ENCODE measurements at places on chromosomes 1 and 21. TPM values are rescaled to one million over a fixed set of nuclear protein-coding genes. Genes with fewer than 3 reads are reported as not detected.

Gene CRYZ
- 27.5 TPM for polyA plus RNA-seq

Gene IFI44
- 38.9 TPM for polyA plus RNA-seq

Gene HHIPL2
- 2.0 TPM for polyA plus RNA-seq

Gene OR2L8
- not detected for polyA plus RNA-seq

Gene MSH4
- 0.49 TPM for polyA plus RNA-seq

Gene MR1
- 2.7 TPM for polyA plus RNA-seq

Gene KCNA3
- 4.9 TPM for polyA plus RNA-seq

Gene NR1I3
- polyA plus RNA-seq = 4.2 TPM

Gene TMPRSS3
- polyA plus RNA-seq = 0.08 TPM

Gene GUCA2A
- not detected for polyA plus RNA-seq

Gene TSPEAR
- polyA plus RNA-seq = 0.24 TPM

Gene SPATC1L
- polyA plus RNA-seq = 32.3 TPM

Gene TCEANC2
- polyA plus RNA-seq = 7.4 TPM

Gene F11R
- polyA plus RNA-seq = 13.0 TPM

Gene KIF14
- 2.7 TPM for polyA plus RNA-seq

Gene LYPD8
- not detected for polyA plus RNA-seq

Gene SMCP
- polyA plus RNA-seq = not detected

GRCh38 chr1:209869291-209870149 lies 41.7 kb downstream of the UTP25 start:
- DNase-seq = no peak

- no peak for DNase-seq
These were observed 986.6 kb upstream of the ADAMTS5 start for GRCh38 chr21:27953340-27954045.

- peak; percentile 77 for DNase-seq
These were observed 61.6 kb downstream of the KIF14 start for GRCh38 chr1:200558866-200559459.

- no peak for DNase-seq
These were observed 465.6 kb upstream of the ADGRL4 start for GRCh38 chr1:79472067-79472656.

- DNase-seq = no peak
These were observed 100.9 kb downstream of the XCL2 start for GRCh38 chr1:168442931-168443330.

GRCh38 chr1:76697361-76697760 lies 169.9 kb upstream of the ST6GALNAC5 start:
- DNase-seq = no peak

DNA sequence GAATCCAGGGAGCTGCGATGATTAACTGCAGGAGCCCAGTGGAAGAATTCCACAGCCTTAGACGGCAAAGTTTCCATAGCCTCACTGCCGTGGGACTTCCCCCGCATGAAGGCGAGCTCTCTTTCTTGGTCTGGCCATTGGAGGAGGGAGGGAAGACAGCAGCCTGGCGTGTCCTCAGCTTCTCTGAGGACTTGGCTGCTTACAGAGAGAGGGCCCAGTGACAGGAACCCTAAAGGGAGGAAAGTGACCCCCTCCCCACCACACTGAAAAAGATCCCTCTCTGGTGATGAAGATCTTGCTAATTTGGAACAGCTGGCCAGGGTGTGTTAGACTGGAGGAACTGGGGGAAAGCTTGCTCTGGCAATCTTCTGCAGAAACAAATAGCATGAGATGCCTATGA lies 41.0 kb downstream of the ATP2B4 start:
- no peak for DNase-seq

GRCh38 chr21:44370786-44371410 lies 17.5 kb downstream of the TRPM2 start:
- no peak for DNase-seq

DNA sequence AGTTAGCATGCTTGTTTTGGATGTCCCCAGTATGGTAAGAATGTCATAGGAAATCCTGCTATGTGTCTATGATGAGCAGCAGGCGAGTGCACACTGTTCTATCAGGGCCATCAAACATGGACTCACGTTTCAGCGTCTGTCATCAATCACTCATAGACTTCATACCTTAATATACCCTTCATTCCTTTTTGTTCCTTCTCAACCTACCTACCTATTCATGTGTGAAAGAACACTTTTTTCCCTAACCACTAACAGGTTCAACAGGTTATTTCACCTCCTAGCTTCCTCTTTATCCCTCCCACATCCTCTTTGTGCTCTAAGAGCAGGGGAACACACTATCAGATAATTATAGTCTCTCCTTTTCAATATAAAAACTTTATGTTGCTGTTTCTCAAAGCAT lies 300.6 kb downstream of the TM2D1 start:
- no peak for DNase-seq

- no peak for DNase-seq
These were observed 147.8 kb upstream of the MAP1LC3C start for GRCh38 chr1:242146652-242147051.

GRCh38 chr1:203598752-203599151 lies 27.9 kb upstream of the ATP2B4 start:
- no peak for DNase-seq

GRCh38 chr1:111503585-111504060 lies at the start of the genes ADORA3 and TMIGD3:
ADORA3 (minus strand) TSS chr1:111503633; CDS start chr1:111503354, 279 bp downstream.
TMIGD3 (minus strand) TSS chr1:111503633; CDS start chr1:111503354, 279 bp downstream.
- no peak for DNase-seq

DNA sequence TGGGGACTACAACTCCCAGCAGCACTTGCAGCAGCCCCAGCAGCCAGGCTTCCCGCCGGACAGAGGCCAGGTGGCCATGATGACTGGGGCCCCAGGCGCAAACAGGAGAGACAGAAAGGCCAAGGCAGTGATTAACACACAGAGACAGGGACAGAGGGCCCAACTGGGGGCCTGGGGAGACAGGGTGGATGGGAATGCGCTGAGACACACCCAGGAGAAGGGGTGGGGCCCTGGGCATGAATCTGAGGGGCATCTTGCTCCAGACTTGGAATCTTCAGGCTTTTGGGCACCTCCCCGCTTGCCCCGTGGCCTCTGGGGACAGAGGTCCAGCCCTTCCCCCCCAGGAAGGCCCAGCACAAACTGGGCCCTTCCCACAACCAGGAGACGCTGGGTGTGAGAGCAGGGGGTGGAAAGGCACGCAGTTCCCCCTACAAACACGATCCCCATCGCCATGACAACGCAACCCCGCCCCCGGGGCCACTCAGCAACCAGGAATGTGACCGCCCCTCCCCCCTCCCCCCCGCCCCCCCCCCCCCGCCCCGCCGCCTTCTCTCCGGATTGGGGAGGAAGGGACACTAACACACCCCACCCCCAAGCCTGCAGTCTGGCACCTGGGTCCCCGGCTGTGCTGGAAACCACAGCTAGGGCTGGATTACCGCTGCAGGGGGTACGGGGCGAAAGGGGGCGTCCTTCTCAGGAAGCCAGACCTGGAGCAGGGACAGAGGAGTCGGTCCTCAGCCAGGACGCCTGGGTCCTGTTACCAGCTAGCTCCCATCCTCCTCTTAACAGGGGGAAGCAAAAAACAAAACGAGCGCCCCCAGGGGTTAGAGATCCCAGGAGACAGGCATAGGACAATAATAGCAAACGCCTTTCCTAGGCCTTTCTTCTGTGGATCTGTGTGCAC lies 4.5 kb downstream of the HDGF start:
- DNase-seq = no peak

DNA sequence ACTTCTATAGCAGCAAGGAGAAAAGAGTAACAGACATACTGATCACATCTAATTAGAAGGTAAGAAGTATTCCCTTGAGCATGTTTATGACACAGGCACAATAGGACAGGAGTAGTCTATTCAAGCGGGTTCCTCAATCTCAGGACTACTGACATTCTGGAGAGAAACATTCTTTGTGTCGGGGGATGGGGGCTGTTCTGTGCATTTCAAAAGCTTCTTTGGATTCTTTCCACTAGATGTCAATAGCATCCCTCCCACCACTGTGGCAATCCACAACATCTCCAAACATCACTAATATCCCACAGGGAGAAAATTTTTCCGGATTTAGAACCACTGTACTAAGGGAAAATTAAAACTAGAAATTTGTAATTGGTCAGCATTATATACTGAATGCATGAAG lies 56.9 kb downstream of the ADAMTS5 start:
- DNase-seq = no peak

- no peak for DNase-seq
These were observed 4.9 kb downstream of the SH3BGRL3 start for GRCh38 chr1:26284597-26285347.

GRCh38 chr1:68521286-68521685 lies 24.4 kb upstream of the DEPDC1 start:
- DNase-seq = no peak

- no peak for DNase-seq
These were observed 4.8 kb upstream of the TLR5 start for GRCh38 chr1:223147873-223148272.

DNA sequence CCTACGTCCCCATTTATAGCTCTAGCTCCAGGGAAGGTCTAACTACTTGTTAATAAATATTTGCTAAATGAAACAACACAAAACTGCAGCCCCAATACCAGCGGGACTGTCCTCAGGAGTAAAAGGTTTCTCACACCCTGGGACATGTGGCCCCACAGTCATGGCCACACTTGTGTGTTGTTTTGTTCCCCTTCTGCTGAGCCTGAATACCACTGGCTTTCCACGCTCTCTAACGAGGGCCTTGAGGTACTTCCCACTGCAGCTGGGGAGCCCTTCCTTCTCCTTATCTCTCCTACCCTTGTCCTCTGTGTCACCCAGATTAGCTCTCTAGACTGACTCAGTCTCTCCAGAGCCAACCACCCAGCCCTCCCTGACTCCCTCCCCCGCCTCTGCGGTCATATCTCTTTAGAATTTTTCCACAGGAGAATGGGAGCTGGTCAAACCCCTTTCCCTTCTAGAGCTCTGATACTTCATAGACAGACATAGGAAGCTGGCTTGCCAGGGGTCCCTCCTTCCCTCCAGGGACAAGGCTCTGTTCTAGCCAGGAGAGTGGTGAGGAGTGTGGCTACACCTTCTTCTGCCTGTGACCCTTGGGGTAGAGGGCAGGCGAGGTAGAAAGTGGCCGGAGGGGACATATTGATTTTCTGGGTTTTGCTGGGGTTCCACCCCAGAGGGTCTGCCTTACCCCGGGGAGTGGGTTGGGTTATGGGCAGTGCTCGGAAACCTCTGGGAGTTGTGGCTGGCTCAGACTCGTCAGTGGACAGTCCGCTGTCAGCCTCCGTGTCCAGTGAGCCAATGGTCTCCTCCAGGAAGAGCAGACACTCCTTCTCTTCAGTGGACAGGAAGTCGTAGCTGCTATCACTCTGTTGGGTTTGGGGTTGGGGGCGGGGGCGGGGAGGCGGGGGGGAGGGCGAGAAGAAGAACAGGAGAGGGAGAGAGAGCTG lies 8.1 kb downstream of the C1orf116 start:
- no peak for DNase-seq

DNA sequence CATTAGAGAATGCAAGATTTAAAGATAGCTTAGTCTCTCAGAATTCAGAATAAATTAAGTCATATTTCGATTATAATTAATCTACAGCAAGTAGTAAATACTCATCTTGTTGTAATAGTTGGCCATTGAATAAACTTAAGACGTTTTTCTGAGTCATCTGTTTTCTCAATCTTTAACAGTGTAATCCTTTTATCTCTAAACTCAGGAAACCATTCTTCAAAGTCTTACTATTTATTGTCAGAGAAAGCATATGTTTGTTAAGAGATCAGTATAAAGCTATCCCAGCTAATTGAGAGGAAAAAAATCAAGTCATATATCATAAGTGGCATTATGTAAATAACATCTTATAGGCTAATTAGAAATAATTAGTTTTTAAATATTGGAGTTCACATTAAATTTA lies 201.2 kb upstream of the ADAMTS5 start:
- DNase-seq = no peak

GRCh38 chr1:193189442-193190095 lies 3.2 kb upstream of the B3GALT2 start:
- DNase-seq = no peak

DNA sequence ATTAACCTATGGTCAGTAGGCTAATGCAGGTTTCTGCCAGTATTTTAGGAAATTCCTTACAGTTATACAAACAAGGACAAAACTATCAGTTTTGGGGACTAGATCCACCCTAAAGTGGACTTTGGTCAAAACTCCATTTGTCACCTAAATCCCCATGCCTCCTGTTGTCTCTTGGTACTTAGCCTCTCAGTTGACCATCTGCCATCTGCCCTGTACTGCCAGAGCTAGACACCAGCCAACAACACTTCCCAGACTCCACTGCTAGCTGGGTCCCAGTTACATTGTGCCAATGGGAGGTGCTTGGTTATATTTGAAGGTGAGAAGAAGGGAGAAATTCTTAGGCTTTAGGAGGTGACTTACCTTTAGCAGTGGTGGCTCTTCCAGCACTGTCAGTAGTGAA lies 17.0 kb upstream of the BSDC1 start:
- no peak for DNase-seq

GRCh38 chr1:56363007-56363770 lies 216.2 kb downstream of the PLPP3 start:
- peak; percentile 50 for DNase-seq

- DNase-seq = no peak
These were observed 7.6 kb upstream of the CLCA2 start for GRCh38 chr1:86416343-86416742.

DNA sequence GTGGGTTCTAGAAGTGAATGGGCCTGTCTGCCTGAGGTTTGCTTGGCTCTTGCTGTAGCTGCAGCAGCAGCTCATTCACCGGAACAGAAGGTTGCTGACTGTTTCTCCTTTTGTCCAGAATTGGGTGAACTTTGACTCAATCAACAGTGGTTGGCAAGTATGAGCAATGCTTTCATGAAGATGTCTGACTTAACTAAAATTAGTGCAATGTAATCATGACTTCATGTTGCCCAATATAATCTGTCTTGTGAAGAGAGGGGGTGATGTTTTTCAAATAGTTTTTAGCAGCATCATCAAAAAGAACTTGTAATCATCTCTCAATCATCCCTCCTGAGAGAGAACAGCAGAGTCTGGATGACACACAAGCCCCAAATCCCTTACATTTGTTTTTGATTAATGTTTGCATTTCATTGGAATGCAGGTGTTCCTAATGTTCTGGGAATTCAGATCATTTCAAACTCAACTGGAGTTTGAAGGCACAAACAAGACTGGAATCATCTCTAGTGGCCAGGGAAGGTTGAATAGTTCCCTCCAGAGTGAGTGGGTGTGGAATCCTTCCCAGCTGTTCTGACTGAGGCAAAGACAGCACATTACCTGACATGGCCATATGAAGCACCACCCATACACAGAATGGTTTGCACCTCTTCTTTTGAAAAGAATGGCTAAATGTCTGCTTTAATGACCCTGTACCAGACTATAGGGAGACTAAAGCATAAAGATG lies 82.9 kb downstream of the HLX start:
- DNase-seq = no peak

GRCh38 chr1:159929155-159930051 lies 4.1 kb upstream of the TAGLN2 start:
- DNase-seq = no peak

- peak; percentile 52 for DNase-seq
These were observed 64.8 kb upstream of the BEND5 start for GRCh38 chr1:48841461-48841860.

Data from spinal cord (tissue), 10 donors.